ENCODE measurements at places on chromosomes 5 and 9.

DNA sequence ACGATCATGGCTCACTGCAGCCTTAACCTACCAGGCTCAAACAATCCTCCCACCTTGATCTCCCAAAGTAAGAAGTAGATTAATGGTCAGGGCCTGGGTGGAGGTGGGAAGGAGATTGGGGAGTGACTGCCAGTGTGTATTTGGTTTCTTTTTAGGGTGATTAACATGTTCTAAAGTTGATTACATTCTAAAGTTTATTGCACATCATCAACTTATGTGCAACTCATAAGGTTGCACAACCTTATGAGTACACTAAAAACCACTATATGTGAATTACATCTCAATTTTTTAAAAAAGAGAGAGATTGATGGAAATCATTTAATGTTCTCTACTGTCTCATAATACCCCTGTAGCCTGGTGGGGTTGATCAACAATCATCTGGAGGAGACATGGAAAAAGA, 218.1 kb downstream of the AOPEP start:
- no peaks in the 10 kb centered on the region for H3K36me3 ChIP-seq
- ATAC-seq = no peak
- H3K4me3 ChIP-seq = no peak overlapping the region
- no peaks in the 10 kb centered on the region for H3K27me3 ChIP-seq
- no peak overlapping the region for H3K27ac ChIP-seq
- H3K4me1 ChIP-seq = peaks cover 6% of the 10 kb centered on the region

DNA sequence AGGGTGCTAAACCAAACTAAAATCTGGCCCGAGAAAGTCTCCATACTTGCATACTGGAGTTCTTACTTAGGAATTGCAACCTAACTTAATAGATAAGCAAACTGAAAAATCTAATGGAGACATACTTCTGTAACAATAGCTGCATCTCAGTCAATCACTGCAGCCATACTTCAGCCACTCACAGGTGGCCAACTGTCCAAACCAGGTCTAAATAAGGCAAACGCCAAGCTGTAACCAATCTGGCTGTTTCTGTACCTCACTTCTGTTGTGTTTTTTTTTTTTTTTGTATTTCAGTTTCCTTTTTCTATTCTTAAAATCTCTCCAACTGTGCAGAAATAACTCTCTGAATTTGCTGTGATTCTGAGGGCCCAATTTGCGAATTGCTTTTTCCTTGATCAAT, 4.4 kb upstream of the NDUFB6 start:
- no peak for ATAC-seq
- H3K4me1 ChIP-seq = peaks cover 6% of the 10 kb centered on the region
- no peak overlapping the region for H3K27ac ChIP-seq
- H3K4me3 ChIP-seq = no peak overlapping the region

GRCh38 chr9:81682797-81683196, 6.5 kb downstream of the TLE1 start:
- no peak for ATAC-seq
- peaks cover 11% of the 10 kb centered on the region for H3K27me3 ChIP-seq
- no peak overlapping the region for H3K27ac ChIP-seq
- no peak overlapping the region for H3K4me3 ChIP-seq
- H3K4me1 ChIP-seq = peaks cover 5% of the 10 kb centered on the region

GRCh38 chr5:155826611-155827507, 500.1 kb upstream of the SGCD start:
- no peak overlapping the region for H3K4me3 ChIP-seq
- H3K27ac ChIP-seq = no peak overlapping the region
- peaks cover 3% of the 10 kb centered on the region for H3K4me1 ChIP-seq
- no peaks in the 10 kb centered on the region for H3K36me3 ChIP-seq

DNA sequence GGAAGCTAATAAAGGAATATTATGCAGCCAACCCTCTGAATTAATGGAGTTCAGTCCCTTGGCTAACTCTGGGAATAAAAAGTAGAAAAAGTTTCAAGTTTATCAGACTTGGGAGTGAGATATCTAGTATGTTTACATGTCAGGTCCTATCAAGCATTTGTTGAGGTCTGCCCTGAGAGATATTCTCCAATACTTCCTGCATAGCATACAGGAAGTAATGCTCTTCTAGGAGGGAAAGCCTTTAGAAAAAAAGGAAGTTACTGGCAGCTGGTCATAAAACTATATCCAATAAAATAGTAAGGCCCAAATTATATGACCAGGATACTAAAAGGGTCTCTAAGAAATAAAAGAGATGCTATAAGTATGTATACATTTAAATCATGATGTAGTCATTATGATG, 594.1 kb upstream of the FTMT start:
- no peak for ATAC-seq
- H3K36me3 ChIP-seq = no peaks in the 10 kb centered on the region
- no peak overlapping the region for H3K27ac ChIP-seq
- no peak overlapping the region for H3K4me3 ChIP-seq

GRCh38 chr5:158718738-158719505, 380.8 kb downstream of the EBF1 start:
- no peaks in the 10 kb centered on the region for H3K4me1 ChIP-seq
- H3K27ac ChIP-seq = no peak overlapping the region
- H3K36me3 ChIP-seq = no peaks in the 10 kb centered on the region
- no peak overlapping the region for H3K4me3 ChIP-seq

GRCh38 chr5:61820836-61821235, 485.2 kb upstream of the KIF2A start:
- peaks cover 8% of the 10 kb centered on the region for H3K27me3 ChIP-seq
- no peak overlapping the region for H3K4me3 ChIP-seq
- no peaks in the 10 kb centered on the region for H3K36me3 ChIP-seq
- no peaks in the 10 kb centered on the region for H3K4me1 ChIP-seq
- H3K27ac ChIP-seq = no peak overlapping the region

DNA sequence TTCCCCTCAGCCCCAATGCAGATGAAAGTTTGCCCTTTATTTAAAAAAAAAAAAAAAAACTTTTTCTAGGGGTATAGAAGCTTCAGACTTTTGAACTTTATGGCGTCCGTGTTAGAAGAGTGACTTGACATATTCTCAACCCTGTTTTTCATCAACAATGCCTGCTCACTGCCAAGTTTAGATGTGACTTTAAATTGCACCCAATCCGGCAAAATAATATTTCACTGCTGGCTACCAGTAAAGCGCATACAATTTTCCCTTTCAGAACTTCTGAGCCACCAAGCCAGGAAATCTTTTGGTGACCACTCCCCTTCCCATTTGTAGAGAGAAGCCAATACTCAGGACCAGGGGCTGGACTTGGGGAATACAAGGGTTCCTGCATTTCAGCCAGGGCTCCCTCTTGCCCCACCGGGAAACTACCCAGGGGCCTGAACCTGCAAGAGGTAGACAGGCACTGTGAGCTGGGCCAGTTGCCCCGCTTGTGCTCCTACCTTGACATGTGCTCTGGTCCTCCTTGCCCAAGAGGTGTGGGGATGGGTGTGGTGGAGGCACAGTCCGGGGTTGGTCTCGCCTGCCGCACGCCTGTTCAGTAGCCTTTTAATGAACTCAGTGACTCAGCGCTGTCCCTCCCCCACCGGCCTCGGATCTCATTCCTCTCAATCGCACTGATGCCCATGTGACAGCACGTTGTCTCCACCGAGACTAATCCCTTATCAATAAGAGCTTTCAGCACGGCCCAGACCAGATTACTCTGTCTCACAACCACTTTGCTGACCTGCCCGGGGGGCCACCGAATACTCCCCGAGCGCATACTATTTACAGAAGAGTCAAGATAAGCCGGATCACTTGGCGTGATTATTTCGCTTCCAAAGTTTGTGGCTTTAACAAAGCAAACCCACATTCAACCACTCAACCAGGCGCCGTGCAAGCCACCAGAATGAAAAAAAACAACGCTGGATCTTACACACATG, 226.4 kb downstream of the DCP2 start:
- H3K36me3 ChIP-seq = no peaks in the 10 kb centered on the region
- no peaks in the 10 kb centered on the region for H3K4me1 ChIP-seq
- no peaks in the 10 kb centered on the region for H3K27me3 ChIP-seq
- H3K4me3 ChIP-seq = no peak overlapping the region

DNA sequence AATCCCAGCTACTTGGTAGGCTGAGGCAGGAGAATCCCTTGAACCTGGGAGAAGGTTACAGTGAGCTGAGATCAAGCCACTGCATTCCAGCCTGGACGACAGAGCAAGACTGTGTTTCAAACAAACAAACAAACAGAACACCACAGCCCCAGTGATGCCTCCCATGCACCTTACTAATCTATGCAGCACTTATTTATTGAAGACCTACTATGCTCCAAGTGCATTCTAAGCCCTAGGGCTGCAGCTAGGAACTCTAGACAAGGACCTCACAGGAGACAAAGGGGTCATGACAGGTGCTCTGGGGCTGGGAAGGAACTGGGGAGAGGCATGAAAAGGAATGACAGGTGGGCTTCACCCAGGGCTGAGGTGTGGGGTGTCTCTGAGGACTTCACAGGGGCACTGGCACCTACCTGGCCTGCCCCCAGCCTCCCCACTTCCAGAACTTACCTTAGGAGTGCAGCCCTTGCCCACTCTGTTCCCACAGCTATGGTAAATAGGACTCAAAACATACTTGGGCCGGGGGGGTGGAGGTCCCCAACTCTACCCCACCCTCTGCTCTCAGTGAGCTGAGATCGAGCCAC, 69.4 kb downstream of the C9orf50 start:
- H3K36me3 ChIP-seq = no peaks in the 10 kb centered on the region
- peaks cover 25% of the 10 kb centered on the region for H3K27me3 ChIP-seq
- no peak overlapping the region for H3K27ac ChIP-seq
- H3K4me3 ChIP-seq = no peak overlapping the region
- H3K4me1 ChIP-seq = no peaks in the 10 kb centered on the region
- no peak for ATAC-seq

GRCh38 chr5:15234366-15234765, 265.6 kb upstream of the FBXL7 start:
- no peaks in the 10 kb centered on the region for H3K4me1 ChIP-seq
- H3K27ac ChIP-seq = no peak overlapping the region
- ATAC-seq = no peak
- H3K4me3 ChIP-seq = no peak overlapping the region
- H3K36me3 ChIP-seq = no peaks in the 10 kb centered on the region

DNA sequence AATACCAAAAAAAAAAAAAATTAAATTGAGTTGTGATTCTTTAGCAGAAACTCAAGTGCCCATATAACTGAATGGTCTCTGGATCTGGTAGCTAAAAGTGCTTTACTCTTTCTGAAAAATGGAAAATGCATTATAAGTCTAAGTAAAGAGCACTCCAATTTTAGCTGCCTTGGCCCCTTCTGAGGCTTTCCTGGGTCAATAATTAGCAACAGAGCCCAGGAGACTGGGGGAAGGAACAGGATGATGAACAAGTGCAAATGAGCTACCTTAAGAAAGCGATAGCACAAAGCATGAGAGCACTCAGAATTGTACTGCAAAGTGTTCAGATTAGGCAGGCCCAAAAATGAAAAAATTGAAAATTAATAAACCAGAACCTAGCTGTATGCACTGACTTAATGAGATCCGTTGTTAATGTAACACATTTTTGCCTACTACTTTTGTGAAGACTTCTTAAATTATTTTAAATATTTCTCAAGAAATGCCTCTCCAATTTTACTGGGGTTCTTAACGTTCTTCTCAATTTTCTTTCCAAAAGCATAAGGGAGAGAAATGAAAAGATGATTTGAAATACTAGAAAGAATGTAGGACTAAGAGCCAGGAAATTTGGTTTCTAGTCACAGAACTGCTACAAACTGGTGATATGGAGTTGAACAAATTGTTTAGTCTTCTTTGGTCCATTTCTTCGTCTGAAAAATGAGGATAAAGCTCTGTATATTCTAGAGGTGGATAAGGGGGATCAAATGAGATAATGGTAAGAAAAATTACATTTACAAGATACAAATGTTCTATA, 566.1 kb downstream of the PDE4D start:
- H3K27me3 ChIP-seq = peaks cover 8% of the 10 kb centered on the region
- no peaks in the 10 kb centered on the region for H3K4me1 ChIP-seq
- ATAC-seq = no peak
- no peak overlapping the region for H3K4me3 ChIP-seq
- H3K27ac ChIP-seq = no peak overlapping the region

GRCh38 chr9:91412941-91413340, 10.7 kb downstream of the NFIL3 start:
- peaks cover 28% of the 10 kb centered on the region for H3K4me1 ChIP-seq
- ATAC-seq = no peak
- H3K36me3 ChIP-seq = peaks cover 80% of the 10 kb centered on the region
- H3K27ac ChIP-seq = no peak overlapping the region

GRCh38 chr5:89417990-89418389, 535.0 kb upstream of the MEF2C start:
- no peak overlapping the region for H3K27ac ChIP-seq
- no peaks in the 10 kb centered on the region for H3K27me3 ChIP-seq
- H3K4me1 ChIP-seq = no peaks in the 10 kb centered on the region
- H3K4me3 ChIP-seq = no peak overlapping the region
- ATAC-seq = no peak

DNA sequence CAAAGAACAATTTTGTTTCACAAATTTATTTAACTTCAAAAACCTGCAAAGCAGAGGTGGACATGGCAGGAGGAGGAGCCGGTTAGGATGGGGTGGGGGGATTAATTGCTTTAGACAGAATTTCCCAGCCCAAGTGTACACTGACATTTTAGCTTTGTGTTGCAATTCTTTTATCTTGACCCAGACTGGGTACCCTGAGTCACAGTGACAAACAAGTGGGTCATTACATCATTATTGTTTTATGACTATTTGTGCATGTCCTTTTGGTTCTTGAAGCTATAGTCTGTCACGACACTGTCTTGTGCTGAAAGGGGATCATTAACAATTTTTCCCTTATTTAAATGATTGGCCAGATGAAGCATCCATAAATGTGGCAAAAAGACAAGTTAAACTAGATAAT, 84.5 kb upstream of the VCAN start:
- H3K27ac ChIP-seq = no peak overlapping the region
- H3K4me3 ChIP-seq = no peak overlapping the region
- no peak for ATAC-seq
- H3K27me3 ChIP-seq = no peaks in the 10 kb centered on the region

- no peaks in the 10 kb centered on the region for H3K4me1 ChIP-seq
- no peak for ATAC-seq
- no peaks in the 10 kb centered on the region for H3K36me3 ChIP-seq
These were observed 21.7 kb upstream of the TCOF1 start for GRCh38 chr5:150335778-150336177.

DNA sequence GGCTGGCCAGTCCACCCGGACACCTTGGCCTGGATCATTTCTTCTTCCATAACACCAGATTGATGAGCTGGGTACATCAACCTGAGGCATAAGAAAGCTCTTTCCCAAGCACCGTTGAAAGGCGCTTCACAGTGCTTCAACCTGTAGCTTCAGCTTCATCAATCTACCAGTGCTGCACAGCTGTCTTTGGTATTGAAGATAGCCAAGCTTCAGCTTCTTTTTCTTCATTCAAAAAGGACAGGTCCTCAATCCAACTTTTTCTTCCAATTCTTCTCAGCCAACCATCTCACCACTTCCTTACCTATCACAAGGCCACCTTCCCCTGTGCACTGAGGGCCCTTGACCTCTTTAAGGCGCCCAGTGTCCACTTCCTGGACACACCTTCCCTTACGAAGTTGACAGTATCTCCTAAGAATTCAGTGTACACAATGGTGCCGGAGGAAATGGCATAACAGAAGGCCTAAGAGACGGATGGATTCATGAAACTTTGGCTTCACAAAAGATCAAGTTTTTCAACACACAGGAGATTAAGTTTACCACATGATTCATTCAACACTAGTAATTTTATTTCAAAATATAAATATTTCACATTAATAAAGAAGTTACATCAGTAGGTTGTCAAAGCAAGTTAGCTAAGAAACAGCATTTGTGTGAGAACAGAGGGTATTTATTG, 1.4 kb upstream of the CTNNAL1 start:
- ATAC-seq = no peak
- H3K4me1 ChIP-seq = peaks cover 23% of the 10 kb centered on the region
- H3K36me3 ChIP-seq = peaks cover 16% of the 10 kb centered on the region
